Bronchial epithelial cell (primary cell): ENCODE measurements at places on chromosomes 4 and X. TPM values are rescaled to one million over a fixed set of nuclear protein-coding genes. Genes with fewer than 3 reads are reported as not detected.

The GYPE gene
- total RNA-seq = not detected in 2 replicates

The TMPRSS11D gene
- total RNA-seq = 8.7 and 15.1 TPM in 2 replicates

The AASDH gene
- 12.9 and 28.9 TPM in 2 replicates for total RNA-seq

GRCh38 chrX:150229481-150229880 is 133.6 kb upstream of the MAMLD1 start:
- no peak for DNase-seq

DNA sequence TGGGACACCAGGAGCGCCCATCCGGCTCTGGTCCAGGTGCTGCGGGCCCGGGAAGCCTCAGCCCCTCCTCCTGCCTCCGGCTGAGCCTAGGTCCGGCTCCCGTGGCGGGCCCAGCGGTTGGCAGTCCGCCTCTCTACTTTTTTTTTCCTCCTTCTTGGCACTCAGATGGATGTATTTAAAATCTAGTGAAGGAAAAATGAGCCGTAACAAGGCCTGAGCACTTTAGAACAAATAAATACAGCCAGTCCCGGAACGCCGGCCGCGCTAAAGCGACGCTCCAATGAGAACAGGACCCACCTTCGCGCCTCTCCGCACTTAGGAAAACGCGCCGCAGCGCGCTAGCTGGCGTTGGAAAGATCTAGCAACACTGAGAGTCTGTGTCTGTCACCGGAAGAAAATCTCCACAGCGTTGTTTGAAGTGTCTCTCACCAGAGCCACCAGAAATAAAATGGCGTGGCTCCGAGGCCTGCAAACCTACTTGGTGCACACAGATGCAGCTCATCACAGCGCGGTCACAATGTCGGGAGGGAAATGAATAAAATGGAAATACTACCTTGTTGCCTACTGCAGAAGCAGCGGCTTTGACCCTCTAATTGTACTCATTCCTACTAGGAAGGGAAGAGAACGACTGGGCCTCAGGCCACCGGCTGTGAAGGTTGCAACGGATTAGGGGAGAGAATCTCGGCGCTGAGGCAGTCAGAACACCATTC is 4.7 kb downstream of the NEUROG2 start:
- DNase-seq = no peak

- peak; percentile 22 for DNase-seq
Measured at GRCh38 chr4:173211222-173211621, 42.6 kb downstream of the GALNT7 start.

GRCh38 chr4:150828159-150828558 is 186.9 kb downstream of the LRBA start:
- no peak for DNase-seq

- no peak for DNase-seq
Measured at GRCh38 chr4:165754664-165755063, 118.4 kb upstream of the TLL1 start.

DNA sequence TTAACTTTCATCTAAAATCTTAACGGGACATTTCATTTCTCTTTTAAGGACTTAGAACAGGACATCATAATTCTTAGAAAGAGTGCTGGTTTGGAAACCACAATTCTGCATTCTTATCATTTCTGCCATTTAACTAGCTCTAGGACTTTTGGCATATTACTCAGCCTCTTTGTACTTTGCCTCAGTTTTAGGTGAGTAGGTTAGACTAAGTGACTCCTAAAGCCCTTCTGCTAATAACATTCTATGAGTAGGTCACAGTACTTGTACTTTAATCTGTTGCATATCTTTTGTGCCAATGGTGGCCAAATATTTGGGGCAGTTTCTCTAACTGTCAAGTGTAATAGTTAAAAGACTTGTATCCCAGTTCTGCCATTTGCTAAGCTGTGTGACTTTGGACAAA is 115.4 kb upstream of the NUDT6 start:
- DNase-seq = no peak

DNA sequence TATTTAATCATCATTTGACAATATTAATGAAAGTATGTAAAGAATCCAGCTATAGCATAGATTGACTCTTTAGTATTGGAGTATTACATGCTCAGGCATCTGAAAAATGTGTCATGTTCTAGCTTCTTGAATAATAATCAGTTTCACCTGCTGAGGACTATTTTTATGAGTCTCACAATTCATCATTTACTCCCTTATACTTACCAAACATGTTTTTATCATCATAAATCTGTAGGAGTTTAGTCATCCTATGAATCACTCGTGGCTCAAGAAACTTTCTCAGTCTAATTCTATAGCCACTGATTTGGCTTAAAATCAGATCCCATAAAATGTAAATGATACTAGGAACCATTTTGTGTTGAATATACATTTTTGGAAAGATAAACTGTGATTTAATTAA is 1616.1 kb downstream of the C4orf33 start:
- peak; percentile 63 for DNase-seq
